SJSA1 (cell line): ENCODE measurements at places on chromosomes 7 and 10.

- peaks cover 61% of the 10 kb centered on the region for H3K36me3 ChIP-seq
- no peak overlapping the region for H3K4me3 ChIP-seq
- no peaks in the 10 kb centered on the region for H3K27me3 ChIP-seq
- H3K4me1 ChIP-seq, result peaks cover 94% of the 10 kb centered on the region
- no peak for DNase-seq
- peak overlapping the region; percentile 78 for H3K27ac ChIP-seq
Observed at GRCh38 chr7:2637505-2638223, 5.9 kb downstream of the TTYH3 start.

DNA sequence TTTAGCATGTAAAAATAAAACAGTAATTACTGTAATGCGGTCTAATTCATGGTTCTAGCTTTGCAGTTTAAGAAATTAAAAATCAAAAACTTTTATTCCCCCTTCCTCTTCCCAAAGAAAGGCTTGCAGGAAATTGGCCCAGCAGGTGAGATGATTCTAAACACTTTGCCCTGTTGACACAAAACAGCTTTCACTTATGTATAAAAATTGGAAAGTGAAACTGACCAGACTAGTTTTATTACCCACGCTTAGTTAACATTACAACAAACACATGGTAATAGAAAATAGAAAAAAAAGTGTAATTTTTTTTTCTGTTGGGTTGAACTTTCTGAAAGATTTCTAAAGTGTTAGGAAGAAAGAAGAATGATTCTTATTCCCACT is 1.2 kb upstream of the CCDC6 start:
- peaks cover 28% of the 10 kb centered on the region for H3K4me1 ChIP-seq
- no peaks in the 10 kb centered on the region for H3K27me3 ChIP-seq
- peak; percentile 9 for DNase-seq
- H3K36me3 ChIP-seq, result no peaks in the 10 kb centered on the region; the same call in 1 of the 2 replicates
- no peak overlapping the region for H3K4me3 ChIP-seq

DNA sequence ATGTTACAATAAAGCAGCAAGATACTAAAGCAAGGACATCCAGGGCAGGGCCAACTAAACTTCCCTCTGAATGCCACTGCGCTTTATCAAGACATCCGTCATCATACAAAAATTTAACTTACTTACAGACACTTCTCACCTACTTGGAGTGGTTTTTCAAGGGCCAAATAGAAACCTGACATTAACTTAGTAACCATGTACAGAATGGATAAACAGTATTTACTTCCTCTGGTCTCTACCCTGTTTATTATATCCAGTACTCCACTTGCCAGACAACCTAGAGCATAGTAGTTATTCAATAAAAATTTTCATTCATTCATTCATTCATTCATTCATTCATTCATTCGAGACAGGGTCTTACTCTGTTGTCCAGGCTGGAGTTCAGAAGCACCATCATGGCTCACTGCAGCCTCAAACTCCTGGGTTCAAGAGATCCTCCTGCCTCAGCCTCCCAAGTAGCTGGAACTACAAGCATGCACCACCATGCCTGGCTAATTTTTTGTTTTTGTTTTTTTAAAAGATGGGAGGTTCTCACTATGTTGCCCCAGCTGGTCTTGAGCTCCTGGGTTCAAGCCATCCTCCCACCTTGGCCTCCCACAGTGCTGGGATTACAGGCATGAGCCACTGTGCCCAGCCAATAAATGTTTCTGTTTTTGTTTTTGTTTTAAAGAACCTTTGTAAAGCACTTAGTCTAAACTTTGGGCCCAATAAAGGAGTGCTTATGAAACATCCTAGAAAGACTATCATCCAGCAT is 19.0 kb downstream of the SMURF1 start:
- H3K36me3 ChIP-seq, result peaks cover 4% of the 10 kb centered on the region
- H3K27me3 ChIP-seq, result no peaks in the 10 kb centered on the region
- no peak overlapping the region for H3K4me3 ChIP-seq
- DNase-seq, result no peak
- peaks cover 8% of the 10 kb centered on the region for H3K4me1 ChIP-seq

DNA sequence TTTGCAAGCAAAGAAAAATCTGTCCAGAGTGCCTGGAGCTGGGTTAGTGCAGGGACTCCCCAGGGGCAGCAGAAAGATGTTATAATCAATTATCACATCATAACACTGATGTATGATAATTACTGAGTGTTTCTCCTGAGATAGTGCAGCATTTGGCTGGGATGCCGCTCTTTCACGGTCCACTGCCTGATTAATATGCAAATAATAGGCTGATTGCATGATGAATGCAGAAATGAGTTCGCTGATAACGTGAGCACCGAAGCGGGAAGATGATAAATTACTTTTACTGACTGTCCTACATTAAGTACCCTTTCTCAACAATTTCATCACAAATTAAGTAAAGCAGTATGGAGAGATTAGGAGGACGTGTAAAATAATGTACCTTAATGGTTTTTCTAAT is 71.4 kb upstream of the SH2B2 start:
- peaks cover 3% of the 10 kb centered on the region for H3K4me1 ChIP-seq
- no peaks in the 10 kb centered on the region for H3K27me3 ChIP-seq
- no peak for DNase-seq
- H3K27ac ChIP-seq, result no peak overlapping the region
- H3K36me3 ChIP-seq, result peaks cover 17% of the 10 kb centered on the region; the same call in 1 of the 2 replicates
- no peak overlapping the region for H3K4me3 ChIP-seq

GRCh38 chr10:116961406-116962251 is 43.4 kb downstream of the SHTN1 start:
- no peaks in the 10 kb centered on the region for H3K27me3 ChIP-seq
- peak; percentile 8 for DNase-seq
- H3K36me3 ChIP-seq, result peaks cover 7% of the 10 kb centered on the region

- no peak overlapping the region for H3K4me3 ChIP-seq
- H3K4me1 ChIP-seq, result no peaks in the 10 kb centered on the region
- no peaks in the 10 kb centered on the region for H3K36me3 ChIP-seq
- no peak for DNase-seq
- H3K27ac ChIP-seq, result no peak overlapping the region
Observed at GRCh38 chr10:23291551-23292334, 52.9 kb downstream of the C10orf67 start.

- peaks cover 96% of the 10 kb centered on the region for H3K36me3 ChIP-seq
- no peak for DNase-seq
- H3K4me3 ChIP-seq, result no peak overlapping the region
- peak overlapping the region; percentile 43; the same call in 1 of the 2 replicates for H3K27ac ChIP-seq
- H3K4me1 ChIP-seq, result peaks cover 10% of the 10 kb centered on the region; the same call in 1 of the 2 replicates
Observed at GRCh38 chr10:93413252-93413689, 68.9 kb downstream of the MYOF start.

- peaks cover 9% of the 10 kb centered on the region for H3K4me1 ChIP-seq
- no peak overlapping the region for H3K4me3 ChIP-seq
- no peak overlapping the region for H3K27ac ChIP-seq
- peaks cover 6% of the 10 kb centered on the region for H3K36me3 ChIP-seq
- no peak for DNase-seq
Observed at GRCh38 chr7:102154425-102154824, 132.2 kb upstream of the SH2B2 start.

GRCh38 chr10:88800152-88801125 is 2.1 kb upstream of the LIPM start:
- no peak overlapping the region for H3K4me3 ChIP-seq
- no peaks in the 10 kb centered on the region for H3K4me1 ChIP-seq
- H3K27me3 ChIP-seq, result no peaks in the 10 kb centered on the region
- H3K36me3 ChIP-seq, result no peaks in the 10 kb centered on the region
